HepG2 (cell line): ENCODE measurements at places on chromosomes 3 and 15.

GRCh38 chr15:94240480-94240879 lies 9.1 kb downstream of the MCTP2 start:
- no peak for DNase-seq

DNA sequence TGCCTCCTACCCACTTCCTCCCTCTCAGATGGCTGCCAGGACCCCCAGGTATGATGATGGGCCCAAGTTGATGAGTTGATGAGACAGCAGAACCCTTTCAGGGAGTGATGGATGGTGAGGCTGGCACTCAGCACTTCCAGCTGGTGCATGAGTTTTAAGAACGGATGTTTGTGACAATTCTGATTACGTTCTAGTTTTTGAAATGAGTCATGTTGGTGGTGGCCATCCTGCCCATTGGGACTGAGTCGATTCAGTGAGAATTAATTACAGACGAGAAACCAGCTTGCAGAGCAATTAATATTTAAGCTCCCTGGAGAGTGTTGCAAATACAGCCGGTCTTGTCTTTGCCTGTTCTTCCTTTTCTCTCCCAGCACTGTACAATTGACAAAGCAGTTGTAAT lies 56.9 kb upstream of the NR2C2 start:
- DNase-seq, result no peak

- DNase-seq, result no peak
These were observed 114.4 kb downstream of the NTRK3 start for GRCh38 chr15:88142121-88142520.

DNA sequence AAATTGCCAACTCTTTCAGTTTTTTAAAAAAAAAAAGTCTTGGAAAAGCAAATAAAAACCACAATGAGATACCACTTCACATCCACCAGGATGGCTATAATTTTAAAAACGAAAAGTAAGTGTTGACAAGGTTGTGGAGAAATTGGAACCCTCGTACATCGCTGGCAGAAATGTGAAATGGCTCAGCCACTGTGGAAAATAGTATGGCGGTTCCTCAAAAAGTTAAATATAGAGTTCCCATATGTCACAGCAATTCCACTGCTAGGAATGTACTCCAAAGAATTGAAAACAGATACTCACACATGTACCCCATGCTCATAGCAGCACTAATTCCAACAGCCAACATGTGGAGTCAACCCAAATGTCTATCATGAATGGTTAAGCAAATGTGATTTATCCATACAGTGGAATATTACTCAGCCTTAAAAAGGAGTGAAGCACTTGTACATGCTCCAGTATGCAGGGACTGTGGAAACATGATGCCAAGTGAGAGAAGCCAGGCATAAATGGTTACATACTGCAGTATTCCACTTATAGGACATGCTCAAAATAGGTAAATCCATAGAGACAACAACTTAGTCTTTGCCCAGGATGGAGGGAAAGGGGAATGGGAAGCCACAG lies 73.8 kb upstream of the PCSK6 start:
- no peak for DNase-seq

DNA sequence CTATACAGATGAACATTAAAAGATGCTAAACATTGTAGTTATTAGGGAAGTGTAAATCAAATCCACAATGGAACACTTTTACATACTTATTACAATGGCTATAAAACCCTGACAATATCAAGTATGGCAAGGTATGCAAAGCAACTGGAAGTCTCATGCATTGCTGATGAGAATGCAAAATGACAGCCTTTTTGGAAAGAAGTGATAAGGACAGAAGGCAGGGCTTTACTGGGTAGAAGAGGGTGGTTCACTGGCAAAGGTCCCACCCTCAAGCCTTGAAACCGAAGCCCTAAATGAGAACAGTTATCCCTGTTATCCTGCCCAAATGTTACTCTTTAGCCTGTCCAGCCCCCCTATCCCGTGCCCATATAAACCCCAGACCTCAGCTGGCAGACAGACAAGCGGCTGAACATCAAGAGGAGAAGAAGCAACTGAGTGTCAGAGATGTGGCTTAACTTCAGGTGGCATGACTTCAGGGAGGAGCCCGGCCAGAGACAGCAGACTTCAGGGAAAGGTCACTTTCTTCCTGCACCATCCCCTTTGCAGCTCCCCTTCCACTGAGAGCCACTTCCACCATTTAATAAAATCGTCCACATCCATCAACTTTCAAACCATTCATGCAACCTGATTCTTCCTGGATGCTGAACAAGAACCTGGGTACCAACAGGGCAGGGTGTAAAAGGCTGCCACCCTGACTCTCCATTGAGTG lies 732 bp upstream of the GCSAM start:
- DNase-seq, result no peak

DNA sequence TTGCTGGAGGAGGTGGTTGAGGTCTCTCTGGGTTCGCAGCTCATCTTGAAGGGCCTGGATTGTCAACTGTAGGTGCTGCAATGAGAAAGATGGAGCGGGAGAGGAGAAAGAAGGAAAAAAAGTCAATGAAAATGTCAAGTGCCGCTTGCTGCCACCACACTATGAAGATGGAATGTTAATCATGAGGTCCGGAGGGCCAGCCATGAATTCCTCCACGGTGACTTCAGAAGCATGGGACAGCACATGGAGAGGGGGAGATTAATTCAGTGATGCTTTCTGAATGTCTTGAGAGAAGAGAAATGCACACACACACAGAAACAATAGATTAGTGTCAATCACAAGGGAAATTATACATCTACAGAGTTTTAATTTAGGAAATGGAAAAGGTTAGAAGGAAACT lies 171.9 kb downstream of the ERC2 start:
- no peak for DNase-seq

DNA sequence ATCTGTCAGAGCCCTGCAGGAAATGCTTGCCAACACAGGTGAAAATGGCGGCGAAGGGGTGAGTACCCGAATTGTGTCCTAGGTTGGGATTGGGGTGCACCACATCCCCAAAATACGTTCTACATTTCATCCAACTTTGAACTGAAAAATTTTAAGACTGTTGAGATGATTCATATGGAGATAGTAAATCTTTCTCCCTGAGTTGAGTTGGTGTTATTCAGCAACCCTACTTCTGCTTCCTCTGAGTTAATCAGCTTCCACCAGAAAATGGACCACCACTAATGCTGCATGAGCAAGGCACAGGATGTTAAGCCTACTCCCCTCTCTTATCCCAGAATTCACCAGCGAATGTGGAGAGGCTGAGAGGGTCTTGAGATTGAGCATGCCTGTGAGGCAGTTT lies 192.9 kb downstream of the RYR3 start:
- DNase-seq, result no peak

DNA sequence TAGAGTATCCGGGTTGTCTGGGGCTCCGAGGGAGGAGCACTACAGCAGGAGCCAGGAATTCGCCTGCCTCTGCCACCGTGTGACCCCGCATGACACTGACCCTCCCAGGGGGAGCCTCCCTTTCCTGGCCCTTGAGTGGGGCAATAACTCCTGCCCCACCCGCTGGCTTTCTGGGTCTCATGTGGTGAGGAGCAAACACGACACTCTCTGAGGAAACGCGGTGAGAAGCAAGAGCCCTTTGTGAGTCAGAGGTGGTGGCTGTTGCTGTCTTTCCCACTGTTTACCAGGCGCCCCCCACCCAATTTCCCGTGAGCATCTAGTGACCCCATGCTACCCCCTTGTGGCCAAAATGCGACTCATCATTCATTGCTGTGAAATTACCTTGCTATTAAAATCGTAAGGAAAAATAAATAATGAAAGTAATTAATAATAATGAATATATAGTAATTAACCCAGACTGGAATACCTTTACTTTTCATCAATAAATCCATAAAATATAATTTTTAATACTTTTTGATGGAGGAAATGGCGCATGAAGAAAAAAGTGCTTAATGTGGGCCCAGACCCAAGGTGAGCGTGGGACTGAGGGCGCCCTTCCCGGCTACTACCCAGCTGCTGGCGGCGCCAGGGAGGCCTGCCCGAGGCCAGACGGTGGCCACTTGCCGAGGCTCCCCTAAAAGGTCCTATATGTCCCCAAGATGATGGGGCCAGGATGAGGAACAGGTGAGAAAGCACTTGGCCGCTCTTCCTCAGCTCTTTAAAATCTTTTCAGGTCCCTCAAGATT lies 29.3 kb downstream of the CCNL1 start:
- DNase-seq, result peak; percentile 90

DNA sequence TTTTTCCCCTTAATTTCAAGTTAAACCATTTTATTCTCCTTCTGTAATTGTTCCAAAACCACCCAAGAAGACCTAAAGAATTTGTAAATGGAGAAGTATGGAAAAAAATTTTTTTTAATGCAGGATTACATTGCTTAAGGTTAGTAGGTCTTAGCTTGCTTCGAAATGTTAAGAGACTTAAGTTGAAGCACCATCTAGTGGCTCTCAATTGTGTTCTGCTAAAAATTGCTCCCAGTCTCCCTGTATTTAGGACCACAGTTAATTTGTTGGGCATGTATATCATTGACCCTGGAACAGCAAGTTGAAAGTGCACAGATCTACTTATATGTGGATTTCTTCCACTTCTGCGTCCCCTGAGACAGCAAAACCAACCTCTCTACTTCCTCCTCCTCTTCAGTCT lies 32.4 kb downstream of the CD200R1L start:
- peak; percentile 2 for DNase-seq

- no peak for DNase-seq
These were observed 322.2 kb upstream of the RBMS3 start for GRCh38 chr3:28958656-28959055.

GRCh38 chr3:194512895-194513601 lies 26.2 kb upstream of the ATP13A3 start:
- peak; percentile 77 for DNase-seq

GRCh38 chr3:32249184-32249782 lies 10.8 kb downstream of the CMTM8 start:
- no peak for DNase-seq
